ENCODE measurements at places on chromosomes 7 and 10. TPM values are rescaled to one million over a fixed set of nuclear protein-coding genes. Genes with fewer than 3 reads are reported as not detected.

GRCh38 chr10:14621037-14621436, 153.7 kb downstream of the FAM107B start:
- no peaks in the 10 kb centered on the region for H3K27me3 ChIP-seq
- DNase-seq = no peak

- no peaks in the 10 kb centered on the region for H3K36me3 ChIP-seq
- no peaks in the 10 kb centered on the region for H3K27me3 ChIP-seq
- H3K4me3 ChIP-seq = no peak overlapping the region
- DNase-seq = peak; percentile 20
Measured at GRCh38 chr7:12062062-12062461, 149.0 kb upstream of the TMEM106B start.

DNA sequence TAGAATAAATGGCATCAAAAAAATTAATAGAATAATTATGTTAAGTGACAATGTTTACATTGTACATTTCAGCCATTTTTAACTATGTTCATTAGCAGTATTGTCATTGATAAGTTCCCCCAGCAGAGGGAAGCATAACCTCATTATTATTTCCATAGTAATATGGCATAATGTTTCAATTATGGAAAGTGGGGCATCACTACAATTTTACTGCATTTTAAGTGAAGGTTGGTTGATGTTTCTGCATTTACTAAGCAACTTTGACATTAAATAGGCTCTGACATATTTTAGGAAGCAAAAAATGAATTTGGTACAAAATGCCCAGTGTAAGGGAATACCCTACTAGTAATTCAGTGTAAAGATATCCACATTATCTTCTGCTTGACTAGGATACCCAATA, 218.3 kb downstream of the SEMA3A start:
- H3K27ac ChIP-seq = no peak overlapping the region
- no peaks in the 10 kb centered on the region for H3K27me3 ChIP-seq
- H3K4me3 ChIP-seq = no peak overlapping the region
- H3K4me1 ChIP-seq = no peaks in the 10 kb centered on the region
- H3K36me3 ChIP-seq = no peaks in the 10 kb centered on the region

GRCh38 chr10:88682491-88682890, 18.2 kb downstream of the LIPF start:
- no peak overlapping the region for H3K4me3 ChIP-seq
- H3K27ac ChIP-seq = no peak overlapping the region
- no peaks in the 10 kb centered on the region for H3K27me3 ChIP-seq
- H3K4me1 ChIP-seq = no peaks in the 10 kb centered on the region
- H3K36me3 ChIP-seq = no peaks in the 10 kb centered on the region
- peak; percentile 8 for DNase-seq

DNA sequence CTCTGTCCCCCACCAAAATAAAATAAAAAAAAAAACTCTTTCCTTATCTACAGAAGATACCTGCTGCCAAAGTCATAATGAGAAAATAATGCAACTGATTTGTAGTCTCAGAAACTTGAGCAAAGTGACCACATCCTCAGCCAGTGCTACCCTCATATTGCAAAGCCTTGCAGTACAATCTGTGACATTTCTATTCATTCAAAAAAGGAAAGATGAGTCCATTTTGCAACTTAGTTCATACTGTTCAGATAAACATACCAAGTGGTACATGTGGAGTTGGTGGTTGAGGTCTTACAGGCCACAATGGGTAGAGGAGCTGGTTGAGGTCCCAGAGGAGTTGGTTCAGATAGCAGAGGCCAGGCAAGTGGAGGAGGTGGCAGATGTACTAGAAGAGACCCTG, 6.5 kb upstream of the EIF5AL1 start:
- peaks cover 6% of the 10 kb centered on the region for H3K4me1 ChIP-seq
- no peaks in the 10 kb centered on the region for H3K36me3 ChIP-seq
- no peak overlapping the region for H3K4me3 ChIP-seq
- peaks cover 43% of the 10 kb centered on the region for H3K27me3 ChIP-seq
- no peak for DNase-seq

DNA sequence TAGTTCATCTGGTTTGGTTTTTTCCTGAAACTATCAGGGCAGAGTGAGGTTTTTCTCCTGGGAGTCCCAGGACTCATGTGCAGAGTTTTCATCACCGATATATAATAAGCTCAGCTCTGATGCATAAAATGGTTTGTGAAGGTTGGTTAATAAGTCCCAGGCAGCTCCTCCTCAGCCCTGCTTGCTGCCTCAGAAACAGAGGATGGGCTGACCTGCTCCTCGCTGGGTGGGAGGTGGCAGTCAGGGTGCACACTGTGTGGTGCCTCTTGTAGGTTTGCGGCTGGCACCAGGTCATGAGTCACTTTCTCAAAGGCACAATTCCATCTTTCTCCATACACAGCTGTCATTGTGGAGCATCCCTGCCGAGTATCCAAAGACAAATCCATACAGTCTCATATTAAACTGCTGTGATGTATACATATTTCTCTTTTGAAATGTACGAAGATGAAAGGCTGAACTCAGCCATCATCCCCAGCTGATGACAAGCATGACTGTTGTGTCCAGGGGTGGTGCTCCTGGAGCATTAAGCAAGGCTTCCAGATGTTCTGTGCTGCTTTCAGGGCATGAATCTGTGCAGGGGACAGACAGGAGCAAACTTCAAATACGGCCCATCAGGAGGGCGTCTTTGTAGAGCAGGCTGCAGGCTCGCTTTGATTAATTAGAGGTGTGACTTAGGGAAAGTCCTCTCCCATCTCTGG, 125.7 kb upstream of the NPS start:
- H3K4me3 ChIP-seq = no peak overlapping the region
- H3K36me3 ChIP-seq = peaks cover 48% of the 10 kb centered on the region
- no peaks in the 10 kb centered on the region for H3K27me3 ChIP-seq
- no peak overlapping the region for H3K27ac ChIP-seq
- no peak for DNase-seq
- H3K4me1 ChIP-seq = no peaks in the 10 kb centered on the region

DNA sequence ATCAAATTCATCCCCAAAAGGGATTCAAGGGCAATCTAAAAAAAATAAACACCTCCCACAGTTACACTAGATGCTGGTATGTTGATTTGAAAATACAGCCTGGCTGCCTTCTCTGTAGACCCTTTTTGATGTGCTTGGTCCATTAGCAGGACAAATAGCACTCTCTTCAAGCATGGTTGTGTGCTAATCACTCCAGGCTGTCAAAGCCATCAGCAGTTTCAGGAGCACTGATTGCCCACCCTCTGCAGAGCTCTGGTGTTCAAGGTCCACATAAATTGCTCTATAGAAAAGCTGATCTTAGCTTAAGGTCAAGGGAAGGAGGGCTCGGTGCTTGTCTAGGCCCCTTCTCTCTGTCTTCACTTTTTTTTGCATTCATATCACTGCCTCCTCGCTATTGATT, 35.4 kb downstream of the PRR15 start:
- peaks cover 5% of the 10 kb centered on the region for H3K4me1 ChIP-seq
- H3K27me3 ChIP-seq = no peaks in the 10 kb centered on the region
- no peak for DNase-seq
- H3K27ac ChIP-seq = no peak overlapping the region

DNA sequence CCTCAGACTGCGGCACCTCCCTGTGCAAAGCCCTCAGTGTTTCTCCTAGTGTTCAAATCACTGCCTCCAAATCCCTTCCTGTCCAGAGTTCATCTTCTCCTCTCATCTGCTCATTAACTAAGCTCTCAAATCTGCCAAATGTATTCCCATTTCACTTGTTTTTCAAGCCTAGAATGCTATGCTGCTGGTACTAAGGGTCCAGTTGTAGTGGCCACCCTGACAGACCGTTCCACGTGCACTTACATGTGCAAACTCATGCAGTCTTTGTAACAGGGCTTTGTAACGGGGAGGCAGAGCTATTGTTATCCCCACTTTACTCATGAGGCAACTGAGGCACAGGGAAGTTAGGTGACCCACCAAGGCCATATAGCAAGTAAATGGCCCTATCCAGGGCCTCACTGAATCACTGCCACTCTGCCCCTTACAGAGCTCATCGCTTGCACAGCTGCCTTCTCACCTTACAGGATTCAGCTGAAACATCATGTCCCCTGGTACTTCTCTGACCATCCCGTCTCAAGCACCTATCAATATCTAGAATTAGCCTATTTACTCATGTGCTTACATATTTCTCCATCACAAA, 153.0 kb upstream of the PDE1C start:
- no peaks in the 10 kb centered on the region for H3K27me3 ChIP-seq
- peaks cover 6% of the 10 kb centered on the region for H3K36me3 ChIP-seq
- no peak for DNase-seq
- H3K27ac ChIP-seq = no peak overlapping the region
- no peak overlapping the region for H3K4me3 ChIP-seq

- DNase-seq = no peak
- H3K4me3 ChIP-seq = no peak overlapping the region
- no peaks in the 10 kb centered on the region for H3K27me3 ChIP-seq
- H3K36me3 ChIP-seq = peaks cover 6% of the 10 kb centered on the region
Measured at GRCh38 chr10:45817912-45818311, 29.4 kb downstream of the AGAP4 start.

GRCh38 chr7:78543976-78544375, 745.4 kb downstream of the PHTF2 start:
- H3K27me3 ChIP-seq = no peaks in the 10 kb centered on the region
- no peak overlapping the region for H3K27ac ChIP-seq
- H3K4me3 ChIP-seq = no peak overlapping the region
- no peak for DNase-seq

DNA sequence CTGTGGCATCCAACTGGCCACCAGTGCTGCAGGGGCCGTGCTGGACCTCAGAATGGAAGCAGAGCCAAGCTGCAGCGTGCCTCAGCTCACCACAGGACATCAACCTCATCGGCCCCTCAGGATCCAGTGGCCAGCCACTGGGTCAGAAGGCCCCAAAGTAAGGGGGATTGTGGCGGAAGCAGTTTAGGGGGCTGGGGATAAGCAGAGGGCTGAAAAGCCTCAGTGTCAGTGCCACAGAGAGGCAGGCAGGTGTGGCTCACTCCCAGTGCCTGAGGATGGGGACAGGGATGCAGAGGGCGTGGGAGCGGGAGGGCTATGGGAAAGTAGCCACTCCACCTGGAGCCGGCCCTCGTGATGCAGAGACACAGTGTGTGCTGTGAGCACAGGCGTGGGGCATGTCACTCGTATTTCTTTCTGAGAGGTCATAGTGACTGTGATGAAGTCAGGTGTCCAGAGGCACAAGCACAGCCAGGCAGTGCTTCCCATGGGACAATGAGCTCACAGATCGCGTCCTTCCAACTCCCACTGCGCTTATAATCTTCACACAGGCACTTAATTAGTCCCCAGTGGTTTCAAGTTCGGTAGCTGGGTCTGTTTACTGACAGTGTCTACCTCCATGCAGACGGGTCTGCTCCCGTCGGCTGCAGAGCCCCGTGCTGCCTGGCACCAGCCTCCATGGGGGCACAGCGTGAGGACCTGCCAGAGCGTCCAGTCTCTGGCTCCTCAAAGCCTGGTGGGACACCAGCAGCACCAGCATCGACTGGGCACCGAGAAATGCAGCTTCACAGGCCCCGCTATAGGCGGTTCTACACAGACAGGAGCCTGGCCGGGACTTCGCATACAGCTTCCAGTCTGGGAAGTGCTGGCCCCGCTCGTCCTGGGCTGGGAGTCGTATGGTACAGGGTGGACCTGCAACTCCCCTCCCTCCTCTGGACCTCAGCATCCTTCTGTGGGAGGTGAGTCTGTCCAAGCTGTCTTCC, 42.9 kb upstream of the CNPY1 start:
- peaks cover 18% of the 10 kb centered on the region for H3K4me1 ChIP-seq
- no peak overlapping the region for H3K4me3 ChIP-seq
- H3K36me3 ChIP-seq = no peaks in the 10 kb centered on the region
- H3K27ac ChIP-seq = no peak overlapping the region

DNA sequence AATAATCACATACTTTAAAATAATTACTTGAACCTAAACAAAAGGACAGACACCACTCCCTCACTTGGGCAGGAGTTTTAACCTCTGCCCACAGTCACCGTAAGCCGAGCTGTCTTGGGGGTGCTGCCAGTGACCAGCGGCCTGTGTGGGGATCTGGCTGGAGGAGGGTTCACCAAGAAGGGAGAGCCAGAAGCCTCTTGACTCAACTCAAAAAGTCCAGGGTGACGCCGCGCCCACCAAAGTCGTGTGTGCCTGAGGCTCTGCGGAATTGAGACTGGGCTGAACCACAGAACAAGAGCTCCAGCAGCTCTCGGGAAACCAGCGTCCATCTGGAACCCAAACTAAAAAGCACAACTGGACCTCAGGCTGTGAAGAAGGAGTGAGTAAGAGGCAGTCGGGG, 35.8 kb downstream of the ZFAND2A start:
- H3K27me3 ChIP-seq = no peaks in the 10 kb centered on the region
- peaks cover 26% of the 10 kb centered on the region for H3K36me3 ChIP-seq
- no peak overlapping the region for H3K27ac ChIP-seq
- no peak for DNase-seq
- H3K4me3 ChIP-seq = no peak overlapping the region

The SPDYE8 gene
- total RNA-seq = not detected

The HPSE2 gene
- not detected for total RNA-seq

The AKR1C8 gene
- not detected for total RNA-seq

The CFAP46 gene
- total RNA-seq = 0.12 TPM

The IDI2 gene
- total RNA-seq = not detected

The STAG3 gene
- total RNA-seq = 1.1 TPM

The NPY4R2 gene
- not detected for total RNA-seq

The CYP3A4 gene
- not detected for total RNA-seq

The HTRA1 gene
- total RNA-seq = 157 TPM

The NXPH1 gene
- not detected for total RNA-seq

The PDE6C gene
- not detected for total RNA-seq

The PNLIP gene
- not detected for total RNA-seq

The FRG2B gene
- not detected for total RNA-seq

The LZTS2 gene
- total RNA-seq = 15.2 TPM
